H4 (cell line): ENCODE measurements at places on chromosomes 1 and 21. TPM values are rescaled to one million over a fixed set of nuclear protein-coding genes. Genes with fewer than 3 reads are reported as not detected.

Gene PGBD5
- total RNA-seq = 0.74 and 1.5 TPM in 2 replicates

DNA sequence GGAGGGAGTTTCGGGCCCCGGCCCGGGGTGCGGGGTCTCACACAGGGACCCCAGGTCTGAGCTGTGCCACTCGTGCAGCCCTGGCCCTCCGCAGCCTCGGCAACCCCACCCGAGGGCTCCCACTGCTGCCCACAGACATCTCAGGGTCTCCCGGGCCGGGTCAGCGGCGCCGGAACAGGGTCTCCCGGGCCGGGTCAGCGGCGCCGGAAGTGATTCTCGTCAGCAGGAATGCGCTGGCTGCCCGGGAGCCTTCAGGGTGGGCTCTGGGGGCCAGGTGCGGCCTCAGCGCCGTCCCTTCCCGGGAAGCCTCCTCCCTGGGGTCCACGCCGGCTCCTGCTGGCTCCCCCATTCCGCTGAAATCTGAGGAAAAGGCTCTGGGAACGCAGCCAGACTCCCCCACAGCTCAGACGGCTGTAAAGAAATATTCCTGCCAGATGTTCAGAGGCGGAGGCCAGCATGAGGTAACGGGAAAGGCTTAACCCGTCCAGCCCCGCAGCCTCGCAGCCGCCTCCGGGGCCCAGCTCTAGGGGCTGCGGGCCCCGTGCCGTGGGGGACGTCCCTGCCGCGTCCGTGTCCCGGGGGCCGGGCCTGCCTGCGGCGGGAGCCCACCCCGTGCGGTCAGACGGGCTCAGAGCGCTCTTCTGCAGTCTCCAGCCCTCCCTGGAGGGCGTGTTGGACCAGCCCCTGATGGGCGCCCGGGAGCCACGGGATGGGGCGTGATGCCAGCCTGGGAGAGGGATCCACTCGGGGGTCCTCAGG lies 8.7 kb upstream of the COL6A1 start:
- DNase-seq = peak; percentile 60

GRCh38 chr1:12469493-12469892 lies 148.5 kb downstream of the DHRS3 start:
- DNase-seq = no peak

Gene CNKSR1
- not detected in 2 replicates for total RNA-seq
